Endothelial cell (in vitro differentiated cells): ENCODE measurements at places on chromosomes 12 and 14. TPM values are rescaled to one million over a fixed set of nuclear protein-coding genes. Genes with fewer than 3 reads are reported as not detected.

DNA sequence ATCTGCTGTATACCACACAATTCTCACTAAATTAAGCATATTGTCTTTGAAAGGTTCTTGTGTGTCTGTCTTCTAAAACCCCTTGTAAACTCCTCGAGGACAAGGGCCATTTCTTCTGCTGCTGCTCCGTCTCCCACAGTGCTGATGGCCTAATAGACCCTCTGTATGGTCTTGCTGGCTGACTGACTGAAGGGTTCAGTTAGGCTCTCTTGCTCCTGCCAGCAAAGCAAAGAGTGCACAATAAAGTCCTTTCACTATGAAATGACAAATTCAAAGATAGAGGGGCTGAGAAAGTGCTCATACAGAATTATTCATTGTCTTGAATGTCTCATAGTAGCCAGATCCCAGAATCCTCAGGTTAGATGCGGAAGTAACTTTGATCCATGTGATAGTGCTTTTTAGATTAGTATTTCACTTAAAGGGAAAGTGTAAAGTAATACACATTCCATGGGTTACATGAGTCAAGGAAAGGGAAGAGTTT lies 14.2 kb upstream of the RIOX1 start:
- DNase-seq: no peak

DNA sequence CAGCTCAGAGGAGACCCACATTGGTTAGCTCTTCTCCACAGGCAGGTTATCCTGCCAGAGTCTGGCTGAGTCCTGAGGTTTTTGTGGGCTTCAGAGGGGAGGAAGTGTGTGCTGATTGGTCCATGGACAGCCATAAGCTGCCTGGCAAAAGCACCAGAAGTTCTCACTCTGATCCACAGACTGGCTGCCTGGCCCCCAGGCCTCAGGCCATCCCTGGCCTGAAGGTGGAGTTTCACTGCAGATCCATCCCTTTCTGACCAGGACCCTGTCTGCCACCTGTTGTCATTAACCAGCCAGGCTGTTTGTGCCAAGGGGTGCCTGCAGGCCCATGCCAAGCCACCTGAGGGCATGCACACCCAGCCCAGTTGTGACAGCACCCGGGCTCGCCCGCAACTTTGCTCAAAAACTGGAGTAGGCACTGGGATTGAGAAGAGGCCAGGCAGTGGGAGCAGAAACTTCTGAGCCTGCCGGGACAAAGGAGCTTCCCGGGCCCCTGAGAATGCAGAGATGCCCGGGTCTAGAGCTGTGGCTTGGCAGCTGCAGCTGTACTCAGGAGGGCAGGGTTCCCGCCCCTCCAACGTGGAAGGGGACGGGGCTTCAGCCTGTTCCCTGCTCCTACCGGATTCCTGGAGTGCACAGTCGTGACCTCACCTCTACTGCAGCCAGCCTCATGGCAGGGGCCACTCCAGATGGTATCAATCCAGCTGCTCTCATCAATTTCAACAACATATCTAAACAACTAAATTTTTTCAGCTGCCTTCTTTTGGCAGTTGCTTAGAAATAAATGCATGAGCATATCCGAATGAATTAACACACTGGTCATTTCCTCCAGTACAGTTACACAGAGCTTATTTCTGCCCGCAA lies 1277.3 kb downstream of the SLC16A7 start:
- DNase-seq: no peak

- DNase-seq: no peak
Observed at GRCh38 chr12:74896186-74896585, 313.5 kb downstream of the KCNC2 start.

GRCh38 chr12:101925361-101925760 lies 48.0 kb downstream of the DRAM1 start:
- DNase-seq: no peak

GRCh38 chr12:98870504-98870903 lies 225.4 kb downstream of the APAF1 start:
- DNase-seq: no peak

- no peak for DNase-seq
Observed at GRCh38 chr12:43216490-43216889, 335.5 kb downstream of the ADAMTS20 start.

DNA sequence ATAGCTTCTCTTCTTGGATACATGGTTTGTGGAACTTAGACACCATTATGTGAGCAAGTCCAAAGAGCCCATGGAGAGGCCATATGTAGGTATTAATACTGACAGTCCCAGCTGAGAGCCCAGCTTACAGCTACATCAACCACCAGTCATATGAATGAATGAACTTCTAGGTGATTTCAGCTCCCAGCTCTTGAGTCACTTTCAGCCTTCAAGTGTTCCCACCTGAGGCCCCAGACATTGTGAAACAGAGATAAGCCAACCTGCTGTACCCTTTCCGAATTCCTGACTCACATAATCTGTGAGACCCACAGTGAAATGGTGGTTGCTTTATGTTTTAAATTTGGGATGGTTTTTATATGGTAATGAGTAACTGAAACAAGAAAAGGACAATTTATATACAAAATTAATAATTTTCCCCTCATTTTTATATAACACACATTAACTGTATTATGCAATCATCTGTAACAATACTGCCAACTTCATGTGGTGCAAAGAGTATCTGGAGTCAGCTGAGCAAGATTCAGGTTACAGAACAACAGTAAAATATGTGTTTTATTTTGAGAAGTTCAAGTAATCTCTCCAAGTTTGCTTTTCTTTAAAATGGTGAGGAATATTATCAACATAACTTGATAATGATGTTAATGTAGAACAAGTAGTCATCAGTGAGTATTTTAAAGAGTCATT lies 27.7 kb upstream of the FBXO33 start:
- no peak for DNase-seq

CAMKK2 gene
- 44.5 TPM for total RNA-seq

DNA sequence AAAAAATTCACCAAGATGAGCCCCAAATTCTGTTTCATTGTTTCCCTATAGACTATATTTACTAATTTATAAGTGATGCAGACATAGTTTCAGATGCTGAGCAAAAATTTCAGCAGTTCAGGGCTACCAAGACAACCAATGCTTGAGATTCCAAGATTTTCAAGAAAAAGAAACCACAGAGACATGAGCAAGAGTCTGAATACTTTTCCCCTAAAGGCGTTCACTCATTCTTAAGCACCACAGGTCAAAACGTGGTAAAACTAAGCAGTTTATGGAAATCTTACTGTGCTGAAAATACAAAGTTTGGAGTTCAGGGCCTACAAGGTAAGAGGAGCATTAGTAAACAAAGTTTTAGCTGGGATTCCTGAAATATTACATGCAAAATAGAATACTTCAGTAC lies 221.2 kb downstream of the KCNH5 start:
- DNase-seq: no peak

GRCh38 chr12:15270591-15270990 lies 49.4 kb upstream of the RERG start:
- no peak for DNase-seq

DNA sequence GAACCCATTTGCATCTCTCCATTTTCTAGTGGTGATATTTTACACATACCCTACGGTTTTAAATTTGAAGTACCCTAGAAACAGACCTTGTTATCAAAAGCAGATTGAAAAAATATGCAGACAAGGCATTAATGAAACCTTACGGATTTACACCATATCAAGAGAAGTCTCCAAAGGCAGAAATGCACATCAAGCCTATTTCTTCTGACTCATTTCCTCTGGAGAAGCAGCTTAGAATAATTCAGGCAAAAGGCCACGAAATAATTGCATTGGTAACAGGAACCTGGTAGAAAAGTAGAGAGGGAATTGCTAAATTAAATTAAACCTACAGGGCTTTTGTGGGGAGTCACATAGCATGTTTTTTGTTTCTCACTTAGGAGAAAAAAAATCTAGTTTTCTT lies 34.7 kb downstream of the KICS2 start:
- no peak for DNase-seq

KRT83 gene
- total RNA-seq: not detected

- no peak for DNase-seq
Observed at GRCh38 chr14:103718572-103718971, 3.0 kb downstream of the ZFYVE21 start.

- no peak for DNase-seq
Observed at GRCh38 chr14:55180434-55180833, 11.0 kb downstream of the DLGAP5 start.

KRT82 gene
- total RNA-seq: not detected

CNTN1 gene
- 0.46 TPM for total RNA-seq

DNA sequence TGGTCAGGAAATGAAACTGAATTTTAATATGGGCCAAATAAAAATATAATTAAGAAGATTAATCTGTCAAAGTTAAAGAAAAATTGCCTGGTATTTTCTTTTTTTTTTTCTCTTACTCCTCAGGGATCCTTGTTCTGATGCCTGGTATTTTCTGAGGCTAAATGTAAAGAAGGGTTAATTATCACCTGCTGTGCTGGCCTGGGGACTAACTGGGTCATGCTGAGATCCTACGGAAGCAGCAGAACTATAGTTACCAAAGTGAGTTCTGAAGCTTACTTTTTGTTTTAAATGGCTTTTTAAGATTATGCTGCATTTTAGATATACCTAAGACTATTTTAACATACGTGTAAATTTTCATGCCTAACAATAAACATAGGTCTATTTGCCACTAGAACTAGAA lies 23.3 kb downstream of the ZC2HC1C start:
- no peak for DNase-seq

SLC6A15 gene
- total RNA-seq: 5.3 TPM

DNA sequence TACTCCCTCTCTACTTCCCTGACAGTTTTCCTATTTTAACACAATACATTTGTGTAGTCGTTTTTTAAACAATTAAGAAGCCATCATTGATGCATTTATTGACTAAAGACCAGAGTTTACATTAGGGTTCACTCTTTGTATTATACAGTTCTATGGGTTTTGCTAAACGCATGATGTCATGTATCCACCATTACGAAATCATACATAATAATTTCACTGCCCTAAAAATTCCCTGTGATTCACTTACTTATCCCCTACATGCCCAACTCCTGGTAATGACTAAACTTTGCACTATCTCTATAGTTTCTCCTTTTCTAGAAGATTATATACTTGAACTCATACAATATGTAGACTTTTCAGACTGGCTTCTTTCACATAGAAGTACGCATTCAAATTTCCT lies 1016.5 kb upstream of the FOXG1 start:
- DNase-seq: no peak

GRCh38 chr14:68098834-68099233 lies 279.3 kb downstream of the RAD51B start:
- no peak for DNase-seq

DCAF5 gene
- 72.0 TPM for total RNA-seq

TMEM52B gene
- total RNA-seq: not detected

DNA sequence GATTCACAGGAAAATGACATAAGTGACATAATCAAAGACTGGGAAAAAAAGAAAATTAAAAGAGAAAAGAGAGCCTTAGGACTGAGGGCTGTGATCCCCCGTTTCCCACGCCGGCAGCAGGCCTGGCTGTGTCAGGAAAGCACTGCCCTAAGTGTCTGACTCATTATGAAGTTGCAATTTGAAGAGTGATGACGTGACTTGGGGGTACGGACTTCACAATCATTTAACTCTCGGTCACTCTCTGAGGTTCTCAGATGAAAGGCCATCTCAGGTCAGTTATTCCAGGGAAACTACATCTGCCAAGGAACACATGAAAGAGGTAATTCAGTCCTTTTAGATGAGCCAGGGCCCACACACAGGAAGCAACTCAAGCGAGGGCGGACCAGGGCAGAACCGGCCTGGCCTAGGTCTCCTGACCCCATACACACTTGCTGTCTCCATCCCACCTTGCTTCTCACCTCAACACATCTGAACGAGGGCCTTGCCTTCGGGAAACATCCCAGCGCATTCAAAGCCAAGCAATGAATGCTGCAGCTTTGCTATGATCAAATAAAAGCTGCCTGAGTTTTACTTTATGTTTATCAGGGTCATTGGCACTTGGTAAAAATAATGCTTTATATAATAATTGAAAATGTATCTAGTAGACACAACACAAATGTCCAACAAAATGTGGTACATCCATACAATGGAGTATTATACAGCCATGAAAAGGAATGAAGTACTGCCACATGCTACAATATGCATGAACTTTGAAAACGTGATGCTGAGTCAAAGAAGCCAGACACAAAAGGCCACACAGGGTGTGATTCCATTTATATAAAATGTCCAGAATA lies 2.7 kb downstream of the SSH1 start:
- DNase-seq: no peak

AQP6 gene
- total RNA-seq: not detected

- DNase-seq: no peak
Observed at GRCh38 chr12:42140901-42141300, 3.8 kb downstream of the GXYLT1 start.

DNA sequence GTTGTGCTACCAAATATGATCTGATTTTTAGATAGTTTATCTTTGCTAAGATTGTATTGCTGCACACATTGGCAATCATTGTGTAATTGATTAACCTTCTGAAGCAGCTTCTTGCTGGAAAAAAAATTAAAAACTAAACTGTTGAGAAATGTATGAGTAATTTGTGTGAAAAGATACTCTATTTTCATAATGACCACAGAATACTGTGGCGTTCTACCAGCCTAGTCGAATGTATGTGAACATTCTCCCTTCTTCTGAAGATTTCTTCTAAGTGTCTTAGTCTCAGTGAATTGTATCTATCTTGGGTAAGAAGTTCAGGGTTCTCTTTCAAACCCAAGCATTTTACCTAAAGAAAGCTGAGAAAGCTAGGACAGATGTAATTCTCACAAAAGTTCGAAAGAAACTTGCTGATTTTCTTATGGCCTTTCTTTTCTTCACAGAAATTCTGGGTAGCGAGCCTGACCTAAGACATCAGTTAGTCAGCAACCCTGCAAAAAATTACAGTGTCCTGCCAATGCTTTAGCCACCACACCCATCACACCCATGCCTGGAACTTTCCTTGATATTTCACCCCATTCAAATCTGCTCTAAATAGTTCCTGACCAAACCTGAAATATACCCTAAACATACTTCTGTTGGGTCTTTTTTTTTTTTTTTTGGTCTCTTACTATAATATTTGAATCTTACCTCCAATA lies 27.1 kb upstream of the C12orf71 start:
- no peak for DNase-seq

DNA sequence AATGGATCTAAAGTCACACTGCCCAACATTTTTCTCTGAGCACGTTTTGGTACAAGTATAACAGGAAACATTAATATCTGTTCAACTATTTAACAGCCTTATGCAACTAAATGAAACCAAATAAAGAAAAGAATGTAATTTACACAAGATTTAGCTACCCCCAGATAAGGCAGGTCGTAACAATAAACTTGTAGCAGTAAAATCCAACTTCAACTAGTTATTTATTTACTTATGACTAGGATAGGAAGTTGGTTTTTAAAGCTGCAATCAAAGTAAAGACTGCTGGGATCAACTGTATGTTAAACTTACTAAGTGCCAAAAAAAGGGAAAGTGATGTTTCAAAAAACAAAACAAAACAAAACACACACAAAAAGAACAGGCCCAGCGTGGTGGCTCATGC lies 30.9 kb downstream of the FERMT2 start:
- DNase-seq: no peak

GRCh38 chr12:113416091-113416754 lies 6.0 kb upstream of the SDSL start:
- DNase-seq: no peak

DNA sequence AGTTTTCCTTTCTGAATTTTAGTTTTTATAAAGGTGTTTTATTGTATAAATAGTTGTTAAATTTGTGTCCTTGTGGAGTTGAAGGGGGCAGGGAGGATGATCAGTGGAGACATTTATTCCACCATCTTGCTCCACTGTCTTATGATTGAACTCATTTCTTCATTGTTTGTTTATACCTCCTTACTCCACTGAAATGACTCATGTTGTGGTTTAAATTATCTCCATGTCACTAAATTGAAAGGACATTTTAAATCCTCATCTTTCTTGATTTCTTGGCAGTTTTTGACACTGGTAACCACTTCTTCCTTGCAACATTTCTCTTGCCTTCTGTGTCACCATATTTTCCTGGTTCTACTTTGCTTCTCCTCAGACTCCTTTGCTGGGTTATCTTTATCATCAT lies 23.6 kb upstream of the FERMT2 start:
- no peak for DNase-seq
